ENCODE measurements at places on chromosomes 11 and 22.

- DNase-seq = no peak
Measured at GRCh38 chr11:64694821-64695365, 28.1 kb downstream of the NRXN2 start.

GRCh38 chr11:112877581-112877980 lies 83.6 kb upstream of the NCAM1 start:
- no peak for DNase-seq

DNA sequence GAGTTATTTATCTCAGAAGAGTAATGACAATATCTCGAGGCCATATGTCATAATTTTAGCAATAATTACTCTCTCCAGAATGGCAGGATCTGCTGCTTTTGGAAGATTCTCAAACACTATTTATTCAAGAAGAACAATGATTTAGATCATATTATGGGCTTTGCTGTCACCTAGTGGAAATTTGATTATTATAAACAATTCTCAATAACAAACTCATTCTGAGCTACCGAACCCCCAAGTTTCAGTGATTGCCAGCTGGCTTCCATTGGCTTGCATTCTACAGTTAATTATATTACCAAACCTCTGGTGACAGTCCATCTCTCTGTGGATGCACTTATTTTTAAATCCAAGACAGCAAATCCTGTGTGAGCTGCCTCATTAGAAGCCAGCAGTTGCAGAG lies 27.9 kb upstream of the SLC36A4 start:
- no peak for DNase-seq

GRCh38 chr22:20440637-20441591 lies 3.3 kb upstream of the SCARF2 start:
- no peak for DNase-seq

DNA sequence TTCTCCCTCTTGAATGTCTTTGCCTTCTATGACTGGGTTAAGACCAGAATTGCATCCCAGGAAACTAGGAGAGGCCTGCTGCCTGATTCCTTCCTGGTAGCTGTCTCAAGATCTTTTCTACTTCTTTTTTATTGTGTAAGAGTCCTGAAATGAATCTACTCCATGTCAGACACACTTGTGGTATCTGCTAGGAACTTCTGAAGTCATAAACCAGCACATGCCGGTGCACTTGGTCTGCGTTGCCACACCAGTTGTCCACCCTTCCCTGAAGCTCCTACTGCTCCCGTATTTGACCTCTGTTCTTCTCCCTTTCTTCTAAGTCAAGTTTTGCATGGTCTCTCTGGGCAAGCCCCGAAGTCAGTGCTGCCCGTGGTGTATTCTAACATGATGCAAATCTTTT lies 644.2 kb downstream of the ETS1 start:
- DNase-seq = no peak

DNA sequence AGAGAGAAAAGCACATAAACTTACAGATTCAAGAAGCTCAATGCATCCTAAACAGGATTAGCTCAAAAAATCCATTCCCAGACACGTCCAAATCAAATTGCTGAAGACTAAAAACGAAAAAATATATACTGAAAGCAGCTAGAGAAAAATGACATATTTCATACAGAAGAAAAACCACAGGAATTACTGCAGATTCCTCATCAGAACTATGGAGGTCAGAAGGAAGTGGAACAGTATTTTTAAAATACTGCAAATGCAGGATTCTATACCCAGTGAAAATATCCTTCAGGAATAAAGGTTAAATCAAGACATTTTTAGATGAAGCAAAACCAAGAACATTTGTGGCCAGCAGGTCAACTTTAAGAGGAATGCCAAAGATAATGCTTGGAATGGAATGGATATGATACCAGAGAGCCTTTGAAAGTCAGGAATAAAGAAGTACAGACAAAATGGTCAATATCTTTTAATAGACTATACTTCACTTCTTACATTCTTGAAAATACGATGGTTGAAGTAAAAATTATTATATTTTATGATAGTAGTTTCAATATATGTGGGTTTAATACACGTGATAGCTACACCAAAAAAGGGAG lies 352.9 kb downstream of the CTTN start:
- DNase-seq = no peak

- DNase-seq = no peak
Measured at GRCh38 chr22:45067731-45068130, 57.9 kb upstream of the PHF21B start.

- no peak for DNase-seq
Measured at GRCh38 chr11:128480665-128481064, 106.7 kb downstream of the ETS1 start.

GRCh38 chr11:19879307-19880087 lies 166.9 kb downstream of the NAV2 start:
- DNase-seq = no peak

- no peak for DNase-seq
Measured at GRCh38 chr22:43267981-43268660, 75.1 kb downstream of the SCUBE1 start.

GRCh38 chr11:47183969-47184368 lies 2.3 kb downstream of the PACSIN3 start:
- no peak for DNase-seq

- peak; percentile 85 for DNase-seq
Measured at GRCh38 chr11:66081505-66081904, 11.4 kb downstream of the PACS1 start.

DNA sequence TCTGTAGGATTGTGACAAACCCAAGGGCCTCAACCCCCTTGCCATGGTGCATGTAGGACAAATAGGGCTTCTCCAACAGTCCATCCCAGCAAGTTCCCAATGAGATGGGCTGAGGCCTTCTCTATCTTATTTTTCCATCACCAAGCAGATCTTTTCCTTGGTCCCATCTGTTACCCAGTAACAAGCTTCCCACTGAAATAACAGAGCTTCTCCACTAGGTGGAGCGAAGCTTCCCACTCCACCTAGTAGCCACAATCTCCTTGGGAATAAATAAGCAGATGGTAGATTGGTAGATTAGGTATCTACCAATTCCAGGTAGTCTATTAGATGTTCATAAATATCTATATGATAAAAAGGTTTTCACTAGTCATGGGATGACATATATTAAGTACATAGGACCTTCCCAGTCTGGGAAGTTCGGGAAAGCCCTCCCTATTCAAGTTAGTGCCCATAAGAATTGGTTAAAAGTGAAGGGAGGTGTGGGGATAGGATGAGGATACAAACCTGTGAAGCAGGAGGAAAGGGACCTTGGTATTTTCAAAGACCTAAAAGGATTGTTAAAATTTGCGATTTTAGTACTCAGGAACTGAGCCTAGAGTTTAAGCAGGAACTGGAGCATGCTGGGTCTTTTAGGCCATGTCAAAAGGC lies 5.9 kb upstream of the OR52L1 start:
- DNase-seq = no peak

GRCh38 chr22:37417677-37418348 lies 9.5 kb downstream of the ELFN2 start:
- no peak for DNase-seq

- DNase-seq = no peak
Measured at GRCh38 chr22:48218889-48219420, 1456.5 kb downstream of the TBC1D22A start.

- DNase-seq = no peak
Measured at GRCh38 chr22:27146866-27147633, 489.7 kb downstream of the MIAT start.

- no peak for DNase-seq
Measured at GRCh38 chr11:20315800-20316199, 47.7 kb upstream of the HTATIP2 start.

GRCh38 chr22:38444783-38445182 lies 10.2 kb downstream of the KCNJ4 start:
- no peak for DNase-seq

DNA sequence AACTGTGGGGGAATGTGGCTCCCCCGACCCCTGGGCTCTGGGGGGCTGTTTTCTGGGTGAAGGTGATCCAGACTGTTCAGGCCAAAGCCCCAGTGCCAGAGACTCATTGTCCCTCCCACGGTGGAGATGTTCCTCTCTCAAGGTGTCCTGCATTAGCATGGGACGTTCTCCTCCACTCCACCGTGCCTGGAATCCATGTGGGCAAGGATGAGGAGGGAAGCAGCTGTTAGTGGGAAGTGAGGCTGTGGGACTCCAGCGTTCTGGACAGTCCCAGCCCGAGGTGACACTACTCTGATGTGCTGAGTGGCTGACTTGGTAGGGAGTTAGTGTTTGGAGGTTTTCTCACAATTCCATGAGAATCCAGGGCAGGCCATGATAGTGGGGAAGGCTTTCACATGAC lies 31.4 kb upstream of the CLDN5 start:
- DNase-seq = no peak

GRCh38 chr11:47327949-47328348 lies 24.6 kb downstream of the MYBPC3 start:
- no peak for DNase-seq

GRCh38 chr11:83574519-83574918 lies 288.4 kb upstream of the CCDC90B start:
- DNase-seq = no peak

DNA sequence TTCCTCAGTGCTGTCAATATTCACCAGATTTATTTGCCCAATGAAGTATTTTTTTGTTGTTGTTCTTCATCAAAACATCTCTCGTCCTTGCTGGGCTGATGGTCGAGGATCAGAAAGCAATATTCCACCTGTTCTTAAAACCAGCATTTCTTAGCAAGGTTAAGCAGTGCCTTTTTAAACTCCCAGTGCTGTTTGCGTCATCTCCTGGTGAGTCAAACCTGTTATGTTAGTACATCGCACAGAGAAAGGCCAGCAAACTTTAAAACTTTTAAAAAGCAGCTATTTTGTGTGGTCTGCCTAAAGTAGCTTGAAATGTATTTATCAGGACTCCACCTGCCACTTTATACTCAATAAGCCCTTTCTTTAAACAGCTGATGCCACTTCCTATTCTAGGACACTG lies 802.0 kb downstream of the KCNA4 start:
- DNase-seq = no peak

DNA sequence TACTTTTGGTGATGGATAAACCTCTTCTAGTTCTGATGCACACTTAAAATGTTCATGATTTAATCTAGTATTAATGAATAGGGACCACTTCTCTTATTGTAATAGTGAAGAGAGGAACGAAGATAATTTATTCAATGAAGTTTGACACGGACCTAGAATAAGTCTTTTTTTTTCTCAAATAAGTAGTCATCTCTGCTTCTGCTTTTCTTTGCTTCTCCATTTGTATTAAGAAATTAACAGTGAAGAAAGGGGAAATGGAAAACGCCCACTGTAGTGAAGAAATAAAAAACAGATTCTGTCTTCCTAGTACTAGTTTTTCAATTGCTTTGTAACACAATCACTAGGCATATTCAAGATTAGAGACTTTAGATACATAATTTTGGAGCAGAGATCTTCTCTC lies 73.0 kb downstream of the CD44 start:
- no peak for DNase-seq

DNA sequence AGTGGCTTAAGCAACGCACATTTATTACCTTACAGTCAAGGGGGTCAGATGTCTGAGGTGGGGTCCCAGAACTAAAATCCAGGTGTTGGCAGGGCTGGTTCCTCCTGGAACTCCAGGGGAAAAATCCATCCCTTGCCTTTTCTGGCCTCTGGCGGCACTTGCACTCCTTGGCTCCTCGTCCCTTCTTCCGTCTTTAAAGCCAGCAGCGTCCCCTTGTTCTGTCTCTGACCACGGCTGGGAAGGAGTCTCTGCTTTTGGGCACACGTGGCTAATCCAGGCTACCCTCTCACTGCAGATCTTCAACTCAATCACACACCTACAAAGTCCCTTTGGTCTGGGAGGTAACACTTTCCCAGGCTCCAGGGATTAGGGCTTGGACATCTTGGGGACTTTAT lies 73.5 kb upstream of the WNT7B start:
- DNase-seq = no peak

DNA sequence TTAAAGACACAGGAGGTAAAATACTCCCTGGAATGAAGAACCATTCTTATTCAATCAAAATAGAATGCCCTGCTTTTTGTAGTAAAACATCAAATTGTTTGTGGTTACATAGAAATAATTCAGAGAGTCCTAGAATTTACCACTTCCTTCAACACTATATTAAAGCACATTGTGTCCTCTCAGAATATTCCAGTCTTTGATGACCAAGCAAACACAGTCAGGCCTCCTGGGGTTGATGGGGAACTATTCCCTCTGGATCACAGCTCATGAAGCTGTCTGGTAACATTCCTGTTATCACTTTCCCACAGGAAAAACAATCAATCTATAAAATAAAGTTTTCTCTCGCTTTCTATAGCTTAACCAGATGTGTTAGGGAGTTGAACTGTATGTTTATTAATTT lies 389.3 kb downstream of the KCNA4 start:
- no peak for DNase-seq

- peak; percentile 89 for DNase-seq
Measured at GRCh38 chr11:102047305-102047924, at the start of gene CFAP300. TSS of gene CFAP300 (plus strand) at chr11:102047437. CDS start at chr11:102047471, 34 bp downstream.

DNA sequence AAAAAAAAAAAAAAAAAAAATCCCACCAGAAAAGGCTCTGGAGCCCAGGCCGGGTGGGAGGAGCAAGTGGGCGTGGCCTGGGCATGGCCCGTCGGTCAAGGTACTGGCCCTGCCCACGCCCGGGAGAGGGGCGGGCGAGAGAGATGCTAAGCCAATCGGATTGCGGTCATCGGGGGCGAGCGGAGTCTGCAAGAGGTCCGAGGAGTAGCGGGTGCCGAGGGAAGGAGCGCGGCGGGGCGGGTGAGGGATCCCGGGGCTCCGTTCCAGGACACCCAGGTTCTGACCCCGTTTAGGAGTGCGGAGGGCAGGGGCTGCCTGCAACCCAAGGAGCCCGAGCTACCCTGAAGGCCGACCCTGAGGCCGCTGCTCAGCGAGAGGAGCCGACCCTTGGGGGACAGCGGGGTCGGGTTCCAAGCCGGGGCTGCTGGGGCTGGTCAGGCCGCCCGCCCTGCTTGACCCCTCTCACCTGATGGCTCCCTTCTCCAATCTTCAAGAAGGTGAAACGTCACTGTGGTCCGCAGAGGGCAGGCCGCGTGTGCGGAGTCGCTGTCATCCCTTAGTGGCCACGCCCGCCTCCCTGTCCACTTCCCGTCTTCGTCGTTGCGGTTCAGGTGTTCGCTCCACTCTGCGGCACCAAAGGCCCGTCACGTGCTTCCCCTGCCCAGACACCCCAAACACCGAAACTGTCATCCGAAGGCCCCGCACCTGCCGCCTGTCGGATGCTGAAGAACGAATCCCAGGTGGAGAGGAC lies 11.1 kb upstream of the TAB1 start:
- DNase-seq = peak; percentile 76

DNA sequence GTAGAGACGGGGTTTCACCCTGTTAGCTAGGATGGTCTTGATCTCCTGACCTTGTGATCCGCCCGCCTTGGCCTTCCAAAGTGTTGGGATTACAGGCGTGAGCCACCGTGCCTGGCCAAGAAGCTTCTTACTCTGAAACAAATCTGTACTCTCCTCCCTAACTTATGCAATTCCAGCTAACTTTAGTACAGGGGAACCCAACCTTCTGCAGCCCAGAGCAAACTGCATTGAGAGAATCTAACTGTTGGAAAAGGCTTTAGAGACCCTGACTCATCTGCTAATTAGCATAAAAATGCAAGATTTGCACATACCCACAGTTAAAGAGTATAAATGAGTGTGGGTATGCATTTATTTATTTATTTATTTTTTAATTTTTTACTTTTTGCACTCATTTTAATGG lies 64.8 kb downstream of the APOL5 start:
- no peak for DNase-seq

Measured in ureter (tissue), 1 donor.